ENCODE measurements at places on chromosomes 2 and 18.

DNA sequence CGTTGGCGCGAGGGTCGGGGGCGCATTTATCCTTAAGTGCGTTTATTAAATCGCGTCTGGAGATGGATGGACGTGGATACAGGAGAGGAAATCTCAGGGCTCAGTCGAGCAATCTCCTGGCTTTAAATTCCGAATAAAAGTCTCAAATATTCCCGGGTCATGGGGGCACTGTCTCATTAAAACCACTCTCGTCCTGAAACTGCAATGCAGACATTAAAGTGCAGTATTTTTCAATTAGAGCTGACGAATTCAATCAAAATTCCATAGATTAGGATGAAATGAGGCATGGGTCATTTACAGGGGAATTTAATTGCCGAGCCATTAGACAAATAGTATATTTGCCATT is 10.7 kb upstream of the GBX2 start:
- DNase-seq: peak; percentile 58

GRCh38 chr2:51789918-51790317 is 758.0 kb upstream of the NRXN1 start:
- no peak for DNase-seq

DNA sequence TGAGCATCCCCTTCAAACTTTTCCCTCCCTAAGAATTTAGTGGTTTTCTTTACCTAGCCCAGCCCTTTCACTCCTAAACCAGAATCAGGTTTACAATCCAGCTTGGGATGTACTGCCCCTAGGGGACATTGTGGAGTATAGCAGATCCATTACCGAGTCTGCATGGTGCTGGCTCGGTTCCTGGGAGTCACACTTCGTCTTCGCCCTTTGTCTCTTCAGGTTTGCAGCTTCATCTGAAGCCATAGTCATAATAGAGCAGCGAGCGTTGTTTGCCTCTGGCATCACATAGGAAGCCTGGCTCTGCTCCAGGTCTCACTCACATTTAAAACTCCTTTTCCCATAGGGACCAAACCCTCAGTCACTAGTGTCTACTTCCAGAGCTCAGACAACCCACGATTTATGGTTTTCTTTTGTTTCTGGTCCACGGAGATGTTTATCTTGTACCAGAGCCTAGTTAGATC is 16.8 kb upstream of the LYPD6 start:
- no peak for DNase-seq

- no peak for DNase-seq
Measured at GRCh38 chr2:230981704-230982103, 14.2 kb upstream of the SPATA3 start.

GRCh38 chr2:237754182-237754581 is 44.4 kb upstream of the RBM44 start:
- DNase-seq: no peak

DNA sequence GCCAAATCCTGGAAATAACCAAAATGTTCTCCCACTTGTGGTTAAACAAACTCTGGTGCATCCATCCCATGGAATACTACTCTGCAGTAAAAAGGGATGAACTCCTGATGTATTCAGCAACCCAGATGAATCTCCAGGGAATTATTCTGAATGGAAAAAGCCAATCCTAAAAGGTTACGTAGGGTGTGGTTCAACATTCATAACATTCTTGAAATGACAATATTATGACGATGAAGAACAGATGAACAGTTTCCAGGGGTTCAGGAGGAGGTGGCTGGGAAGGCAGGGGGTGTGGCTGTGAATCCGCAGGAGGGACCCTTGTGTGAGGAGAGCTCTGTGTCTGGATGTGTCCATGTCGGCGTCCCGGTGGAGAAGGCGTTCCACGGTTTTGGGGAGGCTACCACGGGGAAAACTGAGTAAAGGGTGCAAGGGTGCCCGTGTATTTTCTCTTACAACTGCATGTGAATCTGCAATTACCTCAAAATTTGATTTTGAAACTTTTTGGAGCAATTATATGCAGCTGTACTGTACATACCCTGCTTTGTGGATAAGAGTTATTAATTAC is 47.3 kb downstream of the KCNG2 start:
- no peak for DNase-seq

DNA sequence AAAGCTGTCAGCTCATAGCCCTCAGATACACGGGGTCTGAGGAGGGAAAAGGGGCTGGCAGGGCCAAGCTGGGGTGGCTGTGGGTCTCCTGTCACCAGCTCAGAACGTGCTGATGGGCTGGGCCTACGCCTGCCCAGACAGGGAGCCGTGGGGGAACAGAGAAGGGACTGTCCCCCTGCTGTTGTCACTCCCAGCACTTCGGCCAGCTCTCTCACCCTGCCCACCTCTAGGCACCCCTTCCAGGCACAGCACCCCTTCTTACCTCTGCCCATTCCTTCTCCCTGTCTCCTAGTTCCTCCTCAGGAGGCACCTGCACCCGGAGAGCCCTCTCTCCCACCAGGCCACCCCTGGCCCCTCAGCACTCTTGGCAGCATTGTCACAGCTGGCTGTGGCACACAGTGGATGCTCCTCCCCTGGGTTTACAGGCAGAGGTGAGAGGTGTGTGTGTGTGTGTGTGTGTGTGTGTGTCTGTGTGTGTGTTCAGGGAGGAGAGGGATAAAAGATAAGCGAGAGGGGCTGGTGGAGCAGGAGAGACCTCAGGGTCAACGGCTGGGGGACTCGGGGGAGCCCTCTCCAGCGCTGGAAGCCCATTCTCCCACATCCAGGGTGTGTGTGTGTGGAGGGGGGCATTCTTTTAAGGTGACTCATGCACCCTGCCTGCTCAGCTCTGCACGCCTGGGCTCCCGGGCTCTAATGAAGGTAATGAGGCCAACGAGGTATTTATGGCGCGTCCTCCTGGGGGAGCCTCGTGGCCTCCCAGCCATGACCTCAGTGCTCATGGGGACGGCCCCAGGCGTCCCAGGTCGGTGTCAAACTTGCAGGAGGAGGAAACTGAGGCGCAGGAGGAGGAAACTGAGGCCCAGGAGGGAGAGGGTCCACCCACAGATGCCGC is 66.1 kb upstream of the SMAD7 start:
- peak; percentile 62 for DNase-seq

- DNase-seq: no peak
Measured at GRCh38 chr2:205806143-205806905, 124.0 kb downstream of the NRP2 start.

GRCh38 chr2:26507932-26508331 is 30.0 kb upstream of the OTOF start:
- no peak for DNase-seq

GRCh38 chr2:157866202-157866601 is 9.9 kb downstream of the ACVR1 start:
- no peak for DNase-seq

DNA sequence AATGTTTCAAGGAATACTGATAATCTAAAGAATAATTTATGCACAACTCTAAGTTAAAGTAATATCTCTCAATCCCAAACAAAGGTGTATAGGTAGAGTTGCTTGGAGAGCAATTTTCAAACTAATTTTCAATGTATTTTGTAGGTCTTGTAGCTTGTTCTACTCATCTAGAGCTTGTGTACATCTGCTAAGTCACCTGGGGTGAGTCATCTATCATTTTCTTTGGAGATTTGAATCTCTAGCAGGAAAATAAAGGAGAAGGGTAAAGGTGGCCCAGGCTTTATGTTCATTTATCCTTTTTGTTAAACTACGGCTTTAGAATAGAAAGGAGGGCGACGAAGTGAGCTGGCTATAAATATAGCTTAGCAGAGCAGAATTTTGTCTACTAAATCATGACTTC is 76.8 kb upstream of the THUMPD2 start:
- no peak for DNase-seq

DNA sequence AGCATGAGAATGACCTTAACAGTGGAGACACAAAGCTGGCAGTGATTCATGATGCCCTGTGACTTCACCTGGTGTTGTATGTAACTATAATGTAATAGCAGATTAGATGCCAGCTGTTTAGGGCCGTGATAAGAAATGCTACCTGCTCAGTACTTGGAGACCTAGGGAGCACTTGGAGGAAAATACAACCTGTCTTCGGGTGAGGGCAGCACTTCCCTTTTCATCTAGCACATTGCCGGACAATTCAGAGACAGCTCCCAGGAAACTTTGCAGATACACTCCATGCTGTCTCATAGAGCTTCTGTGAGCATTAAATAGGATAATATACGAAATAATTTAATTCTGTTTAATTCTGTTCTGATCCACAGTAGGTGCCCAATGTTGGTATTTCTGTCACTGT is 668.5 kb downstream of the TSN start:
- no peak for DNase-seq

DNA sequence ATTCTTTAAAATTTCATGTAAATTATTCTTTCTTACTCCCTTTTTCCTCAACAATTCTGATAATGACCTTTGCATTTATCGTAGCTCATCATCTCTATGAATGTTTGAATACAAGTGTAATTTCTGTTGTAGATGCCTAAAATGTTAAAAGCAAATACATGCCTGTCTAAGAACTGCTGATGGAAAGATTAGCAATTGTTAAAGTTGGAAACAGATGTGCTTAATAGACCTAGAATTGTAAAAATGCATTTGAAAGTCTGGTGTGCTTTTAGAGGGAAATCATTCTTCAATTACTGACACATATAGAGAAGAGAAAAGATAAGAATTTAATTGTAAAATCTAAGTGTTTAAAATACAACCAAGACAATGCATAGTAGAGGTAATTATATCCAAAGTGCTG is 50.4 kb downstream of the CCDC102B start:
- DNase-seq: no peak

DNA sequence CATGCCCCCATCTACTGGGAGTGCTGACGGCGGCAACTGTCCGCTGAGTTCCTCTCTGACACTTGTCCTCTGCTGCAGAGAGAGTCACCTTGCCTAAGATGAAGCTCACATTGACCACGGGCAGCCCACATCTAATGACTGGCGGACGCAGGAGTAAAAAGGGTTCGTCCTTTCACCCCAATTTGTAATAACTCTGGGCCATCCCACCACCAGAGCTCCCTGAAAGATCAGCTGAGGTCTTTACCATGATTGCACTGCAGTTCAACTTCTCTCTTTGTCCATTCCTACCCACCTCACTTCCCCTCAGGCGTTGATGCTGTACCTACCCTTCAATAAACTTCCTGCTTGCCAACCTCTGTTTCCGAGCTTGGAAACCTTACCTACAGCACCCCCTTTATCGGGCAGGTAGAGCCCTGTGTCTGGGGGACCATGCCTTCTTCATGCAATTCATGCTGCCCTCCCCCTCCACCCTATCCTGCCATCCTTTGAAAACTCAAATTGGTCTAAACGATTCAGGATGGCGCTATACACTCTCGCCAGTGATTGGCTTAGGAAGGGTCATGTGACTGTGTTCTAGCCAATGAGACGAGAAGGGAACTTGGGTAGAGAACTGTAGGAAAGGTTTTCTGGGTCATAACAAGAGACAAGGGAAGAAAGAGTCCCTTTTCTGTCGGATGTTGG is 10.3 kb upstream of the B3GNT2 start:
- no peak for DNase-seq

- DNase-seq: no peak
Measured at GRCh38 chr18:55287935-55288868, 299.8 kb downstream of the TCF4 start.

- no peak for DNase-seq
Measured at GRCh38 chr2:41775366-41776025, 272.3 kb upstream of the PKDCC start.

DNA sequence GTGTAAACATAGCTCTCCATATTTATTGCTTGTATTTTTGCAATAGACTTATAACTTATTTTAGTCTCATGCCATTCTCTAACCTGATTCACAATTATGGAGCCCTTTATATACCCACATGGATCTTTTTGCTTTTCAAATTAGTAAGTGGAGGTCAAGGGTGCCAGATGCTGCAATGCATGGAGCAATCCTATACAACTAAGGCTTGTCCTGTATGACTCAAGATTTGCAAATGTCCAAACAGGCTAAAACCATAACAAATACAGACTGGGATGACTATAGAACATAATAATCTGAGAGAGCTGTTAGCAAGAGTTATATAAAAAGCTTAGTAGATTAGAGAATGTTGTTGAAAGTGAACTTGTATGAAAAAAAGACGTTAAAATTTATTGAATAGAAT is 690.4 kb upstream of the NRXN1 start:
- DNase-seq: no peak

GRCh38 chr2:160715428-160715827 is 221.8 kb upstream of the RBMS1 start:
- no peak for DNase-seq

- DNase-seq: no peak
Measured at GRCh38 chr2:235709969-235710879, 216.4 kb downstream of the AGAP1 start.

DNA sequence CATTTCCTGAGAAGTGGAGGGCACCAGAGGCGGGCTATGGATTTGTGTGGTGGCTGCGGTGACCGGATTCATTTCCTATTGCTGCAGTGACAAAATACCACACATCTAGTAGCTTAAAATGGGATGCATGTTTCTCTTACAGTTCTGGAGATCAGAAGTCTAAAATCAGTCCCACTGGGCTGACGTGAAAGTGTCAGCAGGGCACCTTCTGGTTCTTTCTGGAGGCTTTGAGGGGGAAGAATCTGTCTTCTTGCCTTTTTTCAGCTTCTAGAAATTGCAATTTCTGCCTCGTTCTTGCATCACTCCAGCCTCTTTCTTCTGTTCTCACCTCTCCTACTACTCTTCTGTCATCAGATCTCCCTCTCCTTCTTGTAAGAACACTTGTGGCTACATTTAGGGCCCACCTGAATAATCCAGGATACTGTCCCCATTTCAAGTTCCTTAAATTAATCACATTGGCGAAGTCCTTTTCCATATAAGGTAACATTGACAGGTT is 111.2 kb downstream of the MARCHF4 start:
- no peak for DNase-seq

DNA sequence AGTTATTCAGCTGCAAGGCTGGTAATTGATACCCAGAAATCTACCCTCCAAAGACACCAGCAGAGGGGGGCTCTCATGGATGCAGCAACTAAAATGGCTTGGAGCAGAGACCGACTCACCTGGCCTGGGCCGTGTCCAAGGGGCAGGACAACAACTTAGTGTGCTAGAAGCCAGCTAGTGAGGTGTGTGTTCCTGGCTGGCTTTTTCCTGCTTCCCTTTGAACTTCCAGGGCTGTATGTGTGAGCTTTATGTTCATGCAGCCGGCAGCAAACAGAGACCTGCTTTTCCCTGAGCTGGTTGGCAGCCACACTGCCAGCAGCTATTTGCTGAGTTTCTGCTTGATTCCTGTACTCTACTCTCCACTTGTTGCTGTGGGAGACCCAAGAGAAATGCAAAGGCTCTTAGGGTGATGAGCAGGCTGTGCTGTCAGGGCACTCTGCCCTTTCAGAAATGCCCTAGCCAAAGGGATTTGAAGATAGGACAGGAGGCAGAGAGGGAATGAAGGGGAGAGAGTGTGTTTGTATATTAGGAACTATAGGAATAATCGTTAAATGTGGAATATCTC is 23.7 kb upstream of the GRP start:
- DNase-seq: no peak

- no peak for DNase-seq
Measured at GRCh38 chr2:73823416-73823815, 5.3 kb upstream of the STAMBP start.

GRCh38 chr2:20722592-20723240 is 55.8 kb downstream of the GDF7 start:
- no peak for DNase-seq

GRCh38 chr2:44578471-44579093 is 216.8 kb downstream of the CAMKMT start:
- DNase-seq: no peak

GRCh38 chr2:12770300-12770968 is 53.7 kb downstream of the TRIB2 start:
- no peak for DNase-seq

All from left forelimb (tissue), 1 donor.